ENCODE measurements at places on chromosomes 13 and 19.

- no peak for DNase-seq
These were observed 632 bp downstream of the NPAS1 start for GRCh38 chr19:47020132-47020805.

- no peak for DNase-seq
These were observed 21.4 kb upstream of the PSG9 start for GRCh38 chr19:43290568-43291359.

- DNase-seq, result no peak
These were observed 37.4 kb upstream of the GAS6 start for GRCh38 chr13:113901231-113901630.

GRCh38 chr13:46106839-46107371 is 2.1 kb upstream of the CPB2 start:
- DNase-seq, result no peak

- DNase-seq, result peak; percentile 96
These were observed 8.0 kb downstream of the RGCC start for GRCh38 chr13:41465241-41465847.

DNA sequence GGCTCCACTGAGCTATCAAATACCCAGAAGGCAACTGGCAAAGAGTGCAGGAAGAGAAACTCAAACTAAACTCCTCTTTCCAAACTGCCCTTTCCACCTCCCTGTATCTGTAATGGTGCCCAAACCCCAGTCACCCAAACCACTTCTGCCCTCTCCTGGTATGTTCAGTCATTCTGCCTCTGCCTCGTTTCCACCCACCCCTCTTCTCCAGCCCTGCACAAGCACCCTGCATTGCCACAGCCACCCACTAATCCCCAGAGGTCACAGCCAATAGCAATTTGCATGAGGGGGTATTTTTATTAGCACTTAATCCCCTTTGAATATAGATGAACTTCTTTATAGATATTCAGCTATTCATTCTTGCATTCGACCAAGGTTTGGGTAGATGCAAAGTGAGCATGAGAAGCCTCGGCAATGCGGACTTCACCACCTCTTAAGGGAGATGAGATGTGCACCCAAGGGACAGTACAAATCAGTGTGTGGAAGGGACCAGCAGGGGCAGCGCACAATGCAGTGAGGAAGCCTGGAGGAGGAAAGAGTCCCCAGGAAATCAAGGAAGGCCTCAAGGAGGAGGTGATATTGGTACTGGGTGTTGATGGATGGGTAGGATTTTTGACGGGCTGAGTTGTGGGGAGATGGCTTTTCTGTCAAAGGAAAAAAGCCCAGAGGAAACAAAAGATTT is 12.4 kb downstream of the TMEM272 start:
- peak; percentile 57 for DNase-seq

- DNase-seq, result peak; percentile 50
These were observed 1.1 kb downstream of the ZNF850 start for GRCh38 chr19:36771261-36772231.

GRCh38 chr13:52025475-52026245 is 1.2 kb downstream of the UTP14C start:
- no peak for DNase-seq

GRCh38 chr13:106814463-106814862 is 246.5 kb upstream of the ARGLU1 start:
- DNase-seq, result no peak

DNA sequence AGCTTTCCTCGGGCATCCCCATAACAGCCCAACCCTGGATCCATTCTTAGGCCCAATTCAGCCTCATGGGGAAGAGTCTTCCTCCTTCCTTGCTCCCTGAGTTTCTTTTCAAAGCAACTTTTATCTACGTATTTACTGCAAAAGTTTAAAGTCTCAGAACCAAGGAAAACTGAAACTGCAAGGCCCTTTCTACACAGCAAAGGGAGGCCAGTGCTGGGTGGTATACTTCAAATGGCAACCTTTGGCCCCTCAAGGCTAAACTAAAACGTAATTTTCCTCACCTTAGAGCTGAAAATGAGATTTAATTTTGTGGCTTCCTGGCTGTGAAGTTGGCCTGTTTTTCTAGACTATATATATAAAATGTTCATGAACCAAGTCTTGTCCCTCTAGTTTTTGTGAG is 5.6 kb downstream of the CDX2 start:
- DNase-seq, result no peak

DNA sequence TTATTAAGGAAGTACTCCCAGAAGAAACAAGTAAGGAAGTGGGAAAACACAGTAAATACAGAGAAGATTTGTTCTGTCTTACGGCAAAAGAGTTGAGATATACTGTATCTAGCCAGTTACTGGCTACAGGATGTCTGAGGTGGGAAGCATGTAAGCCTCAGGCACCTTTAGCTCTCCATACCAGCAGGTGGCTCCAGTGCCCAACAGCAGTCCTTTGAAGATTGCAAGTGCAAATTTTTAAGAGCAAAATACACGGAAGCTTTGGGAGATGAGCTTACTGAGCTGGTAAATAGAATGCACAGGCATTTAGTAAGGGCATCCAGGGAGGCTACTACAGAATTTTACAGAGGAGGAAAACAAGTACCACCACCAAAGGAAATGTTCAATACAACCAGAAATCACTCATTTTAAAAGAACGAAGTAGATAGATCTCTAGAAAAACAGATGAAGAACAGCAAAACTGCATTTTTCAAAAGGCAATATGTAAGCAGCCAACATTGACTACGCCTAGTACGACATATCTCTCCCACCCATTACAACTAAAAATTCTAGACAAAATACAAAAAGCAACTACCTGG is 57.9 kb upstream of the VSTM2B start:
- DNase-seq, result peak; percentile 41

DNA sequence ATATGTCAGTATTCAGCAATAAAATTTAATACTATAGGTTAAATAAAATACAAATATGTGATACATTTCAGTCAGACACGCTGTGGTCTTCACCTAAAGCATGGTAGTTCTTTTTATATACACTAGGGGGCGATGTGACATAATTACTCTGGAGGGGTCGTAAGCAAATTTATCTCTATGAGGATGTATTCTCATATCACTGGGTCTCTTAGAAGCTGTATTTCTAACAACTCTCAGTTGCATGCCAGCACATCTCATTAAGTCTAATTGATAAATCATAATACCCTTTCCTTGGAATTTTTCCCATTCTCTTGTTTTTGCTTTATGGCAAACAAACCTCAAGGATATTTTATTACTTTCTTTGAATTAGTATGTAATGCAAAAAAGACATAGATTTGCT is 3.9 kb upstream of the PCDH17 start:
- DNase-seq, result peak; percentile 37

- DNase-seq, result peak; percentile 55
These were observed 29.4 kb downstream of the DIAPH3 start for GRCh38 chr13:60134376-60134775.

GRCh38 chr13:101308247-101309013 is 107.9 kb downstream of the NALCN start:
- no peak for DNase-seq

DNA sequence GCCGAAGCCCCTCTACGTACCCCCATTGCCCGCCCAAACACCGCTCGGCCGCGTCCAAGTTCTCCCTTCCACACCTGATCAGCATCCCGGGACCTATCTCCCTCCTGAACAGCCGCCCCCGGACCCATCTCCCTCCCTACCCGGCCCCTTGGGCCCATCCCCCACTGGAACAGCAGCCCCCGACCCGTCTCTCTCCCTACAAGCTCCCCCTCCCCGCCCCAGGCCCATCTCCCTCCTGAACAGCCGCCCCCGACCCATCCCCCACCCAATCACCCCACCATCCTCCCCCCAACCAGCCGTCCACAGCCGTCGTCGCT is 610 bp downstream of the ZSCAN1 start:
- no peak for DNase-seq

- no peak for DNase-seq
These were observed 10.5 kb downstream of the CDADC1 start for GRCh38 chr13:49258089-49258796.

DNA sequence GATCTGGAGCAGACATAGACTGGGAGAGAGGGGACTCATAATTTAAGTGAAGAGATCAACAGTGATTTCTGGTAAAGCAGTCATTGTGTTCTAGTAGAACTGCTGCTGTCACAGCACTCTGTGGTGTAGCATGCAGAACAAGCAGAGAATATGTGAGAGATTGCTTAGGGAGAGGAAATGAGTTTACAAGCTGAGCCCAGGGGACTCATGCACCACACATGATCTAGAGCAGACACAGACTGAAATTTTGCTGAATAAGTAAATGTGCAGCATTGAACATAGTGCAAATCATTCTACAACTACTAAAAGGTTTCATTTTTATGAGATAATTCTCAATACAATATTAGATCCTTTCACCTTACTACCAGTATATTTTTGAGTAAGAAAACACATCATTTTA is 125.7 kb downstream of the MYO16 start:
- DNase-seq, result no peak

- DNase-seq, result no peak
These were observed 57.7 kb downstream of the ZNF568 start for GRCh38 chr19:36973844-36974195.

DNA sequence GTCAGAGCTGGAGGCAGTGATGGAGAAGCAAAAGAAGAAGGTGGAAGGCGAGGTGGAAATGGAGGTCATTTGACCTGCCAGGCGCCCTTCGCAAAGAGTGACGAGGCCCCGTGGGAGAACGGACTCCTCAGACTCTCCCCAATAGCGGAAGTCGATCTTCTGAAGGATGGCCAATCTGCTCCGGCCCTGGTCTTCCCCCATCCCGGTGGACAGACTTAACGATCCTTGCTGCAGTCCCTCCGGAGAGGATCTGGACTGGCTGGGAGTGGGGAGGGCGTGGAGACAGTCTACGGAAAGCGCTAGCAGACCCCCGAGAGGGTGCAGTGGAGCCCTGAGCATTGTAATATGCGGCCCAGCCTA is 11.9 kb downstream of the EPS8L1 start:
- DNase-seq, result no peak

GRCh38 chr19:53333066-53333462 is 485 bp upstream of the ZNF845 start:
- no peak for DNase-seq
